Brain pericyte (primary cell): ENCODE measurements at places on chromosomes 6 and 20.

- no peak for DNase-seq
Measured at GRCh38 chr6:113442040-113442439, 415.1 kb upstream of the MARCKS start.

GRCh38 chr6:118752803-118753202, 101.4 kb upstream of the CEP85L start:
- DNase-seq, result no peak

- no peak for DNase-seq
Measured at GRCh38 chr6:150634964-150635292, 35.2 kb downstream of the PLEKHG1 start.

- no peak for DNase-seq
Measured at GRCh38 chr6:46796848-46797580, 3.8 kb downstream of the MEP1A start.

- no peak for DNase-seq
Measured at GRCh38 chr6:162962093-162962492, 234.3 kb downstream of the PACRG start.
